ENCODE measurements at places on chromosomes 1 and 21.

DNA sequence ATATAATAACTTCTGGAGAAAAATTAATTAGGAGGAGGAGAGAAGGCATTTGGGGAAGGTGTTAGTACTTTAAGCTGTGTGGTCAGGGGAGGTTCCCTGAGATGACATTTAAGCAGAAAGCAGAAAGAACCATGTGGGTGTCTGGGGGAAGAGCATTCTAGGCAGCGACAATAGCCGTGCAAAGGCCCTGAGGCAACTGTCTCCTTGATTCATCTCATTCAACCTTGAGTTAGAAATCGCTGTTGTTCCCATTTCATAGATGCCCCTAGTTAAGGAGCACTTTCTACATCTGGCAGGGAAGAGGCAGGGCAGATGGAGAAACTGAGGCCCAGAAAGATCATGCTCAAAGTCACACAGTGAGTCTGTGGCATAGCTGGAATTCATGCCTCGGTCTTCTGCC, 108.6 kb upstream of the RUNX3 start:
- DNase-seq, result no peak

GRCh38 chr1:212437179-212437798, 4.6 kb downstream of the NENF start:
- DNase-seq, result no peak

DNA sequence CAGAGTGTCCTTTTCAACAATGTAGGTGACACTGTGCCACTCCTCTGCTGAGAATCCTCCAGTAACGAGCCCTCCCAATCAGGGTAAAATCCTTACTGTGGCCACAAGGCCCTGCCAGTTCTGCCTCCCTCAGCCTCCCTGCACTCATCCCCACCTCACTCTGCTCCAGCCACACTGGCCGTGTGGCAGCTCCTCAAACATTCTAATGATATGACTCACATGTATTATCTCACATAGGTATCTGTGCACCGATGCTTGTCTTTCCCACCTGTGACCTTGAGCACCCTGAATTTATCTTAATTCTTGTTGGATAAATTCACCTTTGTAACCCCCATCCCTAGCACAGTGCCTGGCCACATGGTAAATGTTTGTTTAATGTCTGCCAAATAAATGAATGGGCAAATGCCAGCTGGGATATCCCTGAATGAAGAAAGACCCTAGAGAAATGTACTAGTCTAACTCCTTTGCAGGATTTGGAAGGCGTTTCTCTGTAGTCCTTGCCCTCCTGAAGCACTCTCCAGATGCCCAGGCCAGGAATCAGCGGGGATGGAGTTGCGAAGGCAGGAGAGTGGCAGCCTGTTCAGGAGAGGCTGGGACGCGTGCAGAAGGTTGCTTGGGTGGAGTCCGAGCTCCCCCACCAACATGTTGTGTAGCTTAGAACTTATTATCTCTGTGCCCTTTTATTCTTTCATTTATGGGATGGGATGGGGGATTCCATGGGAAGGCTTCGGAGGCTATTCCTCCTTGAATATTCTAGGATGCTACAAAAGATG, 106.0 kb downstream of the TMEM53 start:
- DNase-seq, result no peak

DNA sequence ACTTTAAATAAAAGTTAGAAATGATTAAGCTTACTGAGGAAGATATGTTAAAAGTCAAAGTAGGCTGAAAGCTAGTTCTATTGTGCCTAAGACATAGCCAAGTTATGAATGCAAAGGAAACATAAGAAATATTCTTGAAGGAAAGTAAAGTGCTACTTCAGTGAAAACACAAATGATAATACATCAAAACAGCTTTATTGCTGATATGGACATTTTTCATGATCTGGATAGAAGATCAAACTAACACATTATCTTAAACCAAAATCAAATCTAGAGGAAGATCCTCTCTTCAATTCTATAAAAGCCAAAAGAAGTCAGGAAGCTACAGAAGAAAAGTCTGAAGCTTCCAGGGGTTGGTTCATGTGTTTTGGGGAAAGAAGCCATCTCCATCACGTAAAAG, 545.9 kb downstream of the COL11A1 start:
- no peak for DNase-seq

DNA sequence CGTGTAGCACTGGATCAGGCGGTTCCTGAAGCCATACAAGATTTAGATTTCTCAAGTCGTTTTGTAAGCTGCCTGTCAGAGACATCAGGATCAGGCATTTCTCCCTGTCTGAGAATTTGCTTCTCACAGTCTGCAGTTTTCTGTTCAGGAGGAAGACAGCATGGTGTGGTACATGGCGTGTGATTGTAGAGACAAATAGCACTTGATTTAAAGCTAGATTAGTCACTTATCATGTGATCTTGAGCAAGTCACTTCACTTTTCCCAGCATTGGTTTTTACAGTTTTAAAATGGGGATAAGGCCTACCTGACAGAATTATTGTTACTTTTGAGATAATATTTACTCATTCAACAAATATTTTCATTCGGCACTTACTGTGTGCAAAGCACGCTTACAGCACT, 63.3 kb downstream of the AK4 start:
- DNase-seq, result no peak

- DNase-seq, result no peak
These were observed 7.9 kb upstream of the TRAF5 start for GRCh38 chr1:211318576-211319280.

- DNase-seq, result no peak
These were observed 27.1 kb upstream of the SAMSN1 start for GRCh38 chr21:14573244-14573643.

Measured in kidney glomerular epithelial cell (primary cell).